HFF-Myc (cell line): ENCODE measurements at places on chromosomes 13 and 19.

GRCh38 chr19:56538761-56539263 is at the start of gene ZFP28:
TSS of gene ZFP28 (plus strand) at chr19:56538948. CDS start at chr19:56539019, 71 bp downstream.
- no peak for DNase-seq

GRCh38 chr19:35727053-35727955 is 9.5 kb downstream of the KMT2B start:
- no peak for DNase-seq

- DNase-seq: no peak
These were observed 2.7 kb downstream of the DACH1 start for GRCh38 chr13:71864094-71864985.

DNA sequence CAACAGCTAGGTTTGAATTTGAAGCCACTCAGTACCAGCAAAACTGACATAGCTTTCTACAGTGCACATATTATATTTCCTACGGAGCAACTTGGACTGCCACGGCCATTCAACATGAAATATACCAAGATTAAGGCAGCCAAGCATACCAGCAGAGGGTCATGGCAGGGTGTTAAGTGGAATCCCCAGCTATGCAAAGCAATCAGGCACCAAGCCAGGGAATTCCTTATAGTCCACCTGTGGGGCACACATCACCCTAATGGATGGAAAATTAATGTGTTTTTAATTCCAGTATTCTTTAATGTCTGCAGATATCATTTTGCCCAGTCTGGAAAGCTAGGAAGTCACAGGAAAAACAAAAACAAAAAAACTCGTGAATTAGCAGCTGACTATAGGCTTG is 1190.3 kb downstream of the EFNB2 start:
- no peak for DNase-seq

- DNase-seq: no peak
These were observed 148.9 kb downstream of the SIPA1L3 start for GRCh38 chr19:38055655-38056521.

- no peak for DNase-seq
These were observed 68.1 kb downstream of the ERCC5 start for GRCh38 chr13:102913914-102914313.
